ENCODE measurements at places on chromosomes 3 and 15. TPM values are rescaled to one million over a fixed set of nuclear protein-coding genes. Genes with fewer than 3 reads are reported as not detected.
A peak's percentile ranks its signal among the peaks of the same experiment; 100 is the strongest.

- no peak for DNase-seq
Measured at GRCh38 chr3:104825116-104825515, 541.6 kb upstream of the ALCAM start.

DNA sequence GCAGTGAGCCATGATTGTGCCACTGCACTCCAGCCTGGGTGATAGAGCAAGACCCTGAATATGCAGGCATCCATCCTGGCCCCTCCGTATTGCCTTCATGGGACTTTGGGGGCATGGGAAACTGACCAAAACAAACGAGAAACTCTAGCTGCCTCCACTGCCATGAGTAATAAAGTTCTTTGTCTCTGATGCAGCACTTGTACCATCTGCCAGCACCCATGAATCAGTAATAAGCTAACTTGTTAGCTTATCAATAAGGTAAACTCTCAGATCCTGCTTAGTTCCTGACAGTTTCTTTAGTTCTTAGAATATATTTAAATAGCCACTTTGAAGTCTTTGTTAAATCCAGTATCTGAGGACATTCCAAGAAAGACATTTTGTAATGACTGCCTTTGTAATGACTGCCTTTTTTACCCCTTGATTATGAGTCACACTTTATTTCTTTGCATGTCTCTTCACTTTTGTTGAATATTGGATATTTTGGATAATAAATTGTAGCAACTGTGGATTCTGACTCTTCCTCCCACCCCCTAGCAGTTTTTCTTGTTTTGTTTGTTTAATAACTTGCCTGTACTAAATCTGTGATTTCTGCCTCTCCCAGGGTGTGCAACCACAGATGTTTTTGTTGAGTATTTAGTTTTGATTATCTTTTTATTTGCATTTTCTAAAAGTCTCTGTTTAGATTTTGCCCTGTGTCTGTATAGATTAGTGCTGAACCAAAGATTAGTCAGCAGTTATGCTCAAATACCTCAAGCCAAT, 136.9 kb downstream of the HCN4 start:
- DNase-seq = no peak

- DNase-seq = no peak
Measured at GRCh38 chr3:72085036-72085435, 300.1 kb upstream of the PROK2 start.

The DUOXA2 gene
- not detected for total RNA-seq

DNA sequence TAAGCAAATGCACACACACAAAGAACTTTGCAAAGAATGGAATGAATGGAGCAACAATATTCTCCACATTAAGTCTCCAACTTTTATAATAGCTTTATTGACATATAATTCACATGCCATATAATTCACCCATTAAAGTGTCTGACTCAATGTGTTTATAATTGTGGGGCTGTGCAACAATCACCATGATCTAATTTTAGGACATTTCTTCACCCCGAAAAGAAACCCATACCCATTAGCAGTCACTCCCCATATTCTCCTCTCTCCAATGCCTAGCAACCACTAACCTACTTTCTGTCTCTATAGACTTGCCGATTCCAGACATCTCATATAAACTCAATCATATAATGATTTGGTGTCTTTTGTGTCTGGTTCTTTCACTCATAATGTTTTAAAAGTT, 22.6 kb downstream of the VGLL4 start:
- DNase-seq = no peak

DNA sequence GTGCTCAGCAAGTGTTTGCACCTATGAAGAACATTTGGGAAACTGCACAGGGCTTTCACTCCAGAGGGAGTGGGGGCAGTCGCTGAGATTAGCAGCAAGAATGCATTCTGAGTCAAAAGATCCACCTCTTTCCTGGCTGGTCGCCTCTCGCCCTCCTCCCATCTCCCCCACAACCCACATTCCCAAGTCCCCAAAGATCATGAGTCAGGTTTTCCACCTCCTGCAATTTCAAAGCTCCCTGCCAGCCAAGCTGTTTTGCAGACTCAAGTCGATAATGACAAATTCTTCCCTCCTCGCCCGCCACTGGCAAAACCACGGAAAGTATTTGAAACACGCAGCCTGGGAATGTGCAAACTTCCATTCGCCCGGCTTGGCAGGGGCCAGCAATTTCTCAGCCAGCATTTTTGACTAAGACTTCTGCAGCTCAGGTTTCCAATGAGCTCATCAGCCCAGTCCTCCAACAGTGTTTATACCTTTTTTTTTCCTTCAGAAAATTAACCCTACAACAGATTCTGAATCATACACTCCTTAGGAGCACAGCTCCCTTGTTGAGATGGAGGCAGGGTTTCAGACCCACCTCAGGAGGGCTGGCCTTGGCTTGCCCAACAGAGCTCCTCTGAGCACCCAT, 181.4 kb downstream of the SMAD6 start:
- DNase-seq = peak; percentile 99

The FOXB1 gene
- total RNA-seq = not detected

DNA sequence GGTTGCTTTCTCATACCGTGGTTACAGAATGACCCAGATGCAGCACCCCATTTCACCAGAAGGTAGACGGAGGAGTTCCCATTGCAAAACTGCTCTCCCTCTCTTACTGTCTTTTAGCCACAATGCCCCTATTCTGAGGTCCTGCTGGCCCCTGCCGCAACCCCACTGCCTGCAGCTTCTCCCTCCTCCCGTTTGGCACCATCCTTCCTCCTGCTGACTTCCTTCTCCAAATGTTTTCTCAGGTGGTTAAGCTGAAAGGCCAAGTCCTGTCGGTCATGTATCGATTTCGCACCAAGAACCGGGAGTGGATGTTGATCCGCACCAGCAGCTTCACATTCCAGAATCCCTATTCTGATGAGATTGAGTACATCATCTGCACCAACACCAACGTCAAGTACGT, 132.3 kb upstream of the ABHD17C start:
- no peak for DNase-seq
